ENCODE measurements at places on chromosomes 7 and 10. TPM values are rescaled to one million over a fixed set of nuclear protein-coding genes. Genes with fewer than 3 reads are reported as not detected.

- no peak for DNase-seq
Observed at GRCh38 chr10:96122824-96123223, 7.3 kb upstream of the ZNF518A start.

PLXDC2 gene
- total RNA-seq: 2.8 TPM

LYZL1 gene
- total RNA-seq: not detected

DNA sequence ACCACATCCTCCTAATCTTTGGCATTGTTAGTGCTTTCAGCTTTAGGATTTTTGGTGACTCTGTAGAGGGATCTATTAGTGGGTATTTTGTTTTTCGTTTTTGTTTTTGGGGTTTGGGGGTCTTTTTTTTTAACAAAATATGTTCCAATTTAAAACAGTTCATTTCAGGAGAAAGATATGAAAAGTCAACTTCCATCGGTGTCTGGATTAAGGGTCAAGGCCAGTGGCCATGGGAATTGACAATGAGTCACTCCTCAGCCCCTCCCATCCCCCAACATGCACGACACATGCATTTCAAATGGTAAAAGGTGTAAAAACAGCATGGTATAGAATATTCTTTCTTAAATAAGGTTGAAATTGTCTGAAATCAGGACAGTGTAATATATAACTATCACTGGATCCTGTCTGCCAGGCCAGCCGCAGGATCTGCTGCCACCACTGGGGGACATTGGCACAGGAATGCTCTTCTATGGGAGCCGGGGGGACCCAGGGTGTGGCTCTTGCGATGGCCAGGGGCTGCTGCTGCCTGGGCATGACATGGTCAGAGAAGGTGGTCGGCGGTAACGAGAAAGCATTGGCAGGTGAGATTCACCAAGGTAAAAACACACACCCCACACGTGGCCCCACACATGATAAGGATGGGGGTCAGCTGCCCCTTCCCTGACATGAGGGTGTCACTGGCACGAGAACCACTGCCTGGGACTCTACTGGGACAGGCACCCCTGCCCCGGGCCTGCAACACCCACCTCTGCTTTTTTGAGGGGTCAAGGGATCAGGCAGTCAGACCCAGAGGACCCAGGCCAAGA, 126.2 kb upstream of the KCTD7 start:
- no peak for DNase-seq

SPDYE9 gene
- not detected for total RNA-seq

- no peak for DNase-seq
Observed at GRCh38 chr10:119812684-119813083, 60.0 kb downstream of the MCMBP start.

DNA sequence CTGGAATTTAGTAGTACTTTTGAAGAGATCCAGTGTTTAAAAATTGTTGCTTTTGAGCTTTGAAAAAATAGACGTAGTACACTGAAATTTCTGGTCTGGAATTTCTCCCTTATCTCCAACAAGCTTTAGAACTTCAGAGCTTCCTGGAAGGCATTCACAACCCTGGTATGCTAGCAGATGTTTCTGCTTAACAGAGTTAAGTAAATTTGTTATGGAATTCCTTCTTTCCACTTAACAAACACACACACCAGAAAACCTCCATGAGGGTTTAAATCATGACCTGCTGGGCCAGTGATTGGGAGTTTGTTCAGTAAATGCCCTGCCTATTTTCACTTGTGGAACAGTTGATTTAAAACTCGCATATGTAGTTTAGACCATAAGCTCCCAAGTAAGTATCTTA, 13.7 kb downstream of the ASB15 start:
- no peak for DNase-seq

- DNase-seq: peak; percentile 86
Observed at GRCh38 chr10:86795353-86795752, 38.9 kb downstream of the BMPR1A start.
